AG04449 (cell line): ENCODE measurements at places on chromosomes 11 and 22.
A peak's percentile ranks its signal among the peaks of the same experiment; 100 is the strongest.

DNA sequence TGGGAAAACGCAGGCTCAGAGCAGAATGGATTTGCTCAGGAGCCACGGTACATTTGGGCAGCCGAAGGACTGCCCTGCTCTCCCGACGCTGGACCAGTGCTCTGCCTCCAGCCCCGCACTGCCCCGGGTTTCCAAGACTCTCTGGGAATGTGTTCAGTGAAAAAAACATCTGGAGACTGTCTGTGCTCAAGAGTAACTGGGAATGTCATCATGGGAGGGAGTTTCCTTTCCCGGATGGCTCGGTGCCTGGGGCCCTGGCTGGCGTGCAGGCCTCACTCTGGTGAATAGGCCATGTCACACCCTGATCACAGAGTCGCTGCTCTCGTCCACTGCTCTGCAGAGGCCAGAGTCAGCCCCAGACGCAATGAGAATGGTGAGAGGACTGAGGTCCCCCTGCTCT, 9.8 kb upstream of the APOL6 start:
- DNase-seq, result peak; percentile 47

DNA sequence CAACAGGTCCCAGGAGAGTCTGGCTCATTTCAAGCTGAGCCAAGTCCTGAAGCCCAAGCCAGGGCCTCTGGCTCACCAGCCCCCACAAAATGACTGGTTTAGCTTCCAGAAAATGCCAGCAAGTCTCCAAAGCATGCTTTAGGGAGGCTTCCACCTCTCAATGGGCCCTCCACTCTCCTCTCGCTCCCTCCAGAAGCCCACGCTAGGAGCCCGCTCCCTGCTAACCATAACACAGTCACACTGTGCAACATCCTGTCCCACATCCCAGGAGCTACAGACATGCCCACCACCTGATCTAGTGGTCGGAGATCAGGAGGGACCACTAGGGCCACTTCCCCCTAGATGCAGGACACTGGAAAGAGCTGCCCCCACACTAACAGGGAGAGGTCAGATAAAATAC, 6.9 kb downstream of the SULT4A1 start:
- DNase-seq, result no peak

DNA sequence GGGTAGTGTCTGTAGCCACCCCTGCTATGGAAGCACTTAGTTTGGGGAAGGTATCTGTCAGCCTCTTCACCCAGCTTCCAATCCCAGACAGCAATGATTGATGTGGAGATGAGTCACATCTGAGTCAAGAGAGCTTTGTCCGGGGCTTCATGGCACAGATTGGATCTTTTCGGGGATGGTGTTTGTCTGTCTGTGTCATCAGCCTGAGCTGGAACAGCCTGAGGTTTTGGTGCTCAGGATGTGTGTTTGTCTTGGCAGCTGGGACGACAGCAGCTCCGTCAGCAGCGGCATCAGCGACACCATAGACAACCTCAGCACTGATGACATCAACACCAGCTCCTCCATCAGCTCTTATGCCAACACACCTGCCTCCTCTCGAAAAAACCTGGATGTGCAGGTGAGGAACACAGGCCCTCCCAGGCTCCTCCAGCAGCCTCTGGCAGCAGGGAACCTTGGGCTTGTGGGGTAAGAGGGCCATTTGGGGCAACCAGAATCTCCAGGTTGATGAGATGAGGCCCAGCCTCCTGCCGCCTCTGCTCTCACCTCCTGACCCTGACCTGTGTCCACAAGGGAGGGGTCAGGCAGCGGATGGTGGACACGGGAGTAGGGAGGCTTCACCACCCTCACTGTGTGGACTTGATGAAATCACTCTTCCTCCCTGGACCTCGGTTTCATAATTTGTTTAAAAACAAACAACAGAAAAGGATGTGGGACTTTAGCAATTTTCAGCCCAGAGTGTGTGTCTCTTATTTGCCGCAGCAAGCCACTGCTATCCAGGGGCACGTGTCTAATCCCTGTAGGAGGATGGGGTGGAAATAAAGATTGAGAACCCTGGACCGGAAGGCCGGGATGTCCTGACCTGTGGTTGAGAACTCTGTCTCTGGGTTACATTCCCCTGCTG, 124.3 kb downstream of the DBX1 start:
- peak; percentile 91 for DNase-seq

DNA sequence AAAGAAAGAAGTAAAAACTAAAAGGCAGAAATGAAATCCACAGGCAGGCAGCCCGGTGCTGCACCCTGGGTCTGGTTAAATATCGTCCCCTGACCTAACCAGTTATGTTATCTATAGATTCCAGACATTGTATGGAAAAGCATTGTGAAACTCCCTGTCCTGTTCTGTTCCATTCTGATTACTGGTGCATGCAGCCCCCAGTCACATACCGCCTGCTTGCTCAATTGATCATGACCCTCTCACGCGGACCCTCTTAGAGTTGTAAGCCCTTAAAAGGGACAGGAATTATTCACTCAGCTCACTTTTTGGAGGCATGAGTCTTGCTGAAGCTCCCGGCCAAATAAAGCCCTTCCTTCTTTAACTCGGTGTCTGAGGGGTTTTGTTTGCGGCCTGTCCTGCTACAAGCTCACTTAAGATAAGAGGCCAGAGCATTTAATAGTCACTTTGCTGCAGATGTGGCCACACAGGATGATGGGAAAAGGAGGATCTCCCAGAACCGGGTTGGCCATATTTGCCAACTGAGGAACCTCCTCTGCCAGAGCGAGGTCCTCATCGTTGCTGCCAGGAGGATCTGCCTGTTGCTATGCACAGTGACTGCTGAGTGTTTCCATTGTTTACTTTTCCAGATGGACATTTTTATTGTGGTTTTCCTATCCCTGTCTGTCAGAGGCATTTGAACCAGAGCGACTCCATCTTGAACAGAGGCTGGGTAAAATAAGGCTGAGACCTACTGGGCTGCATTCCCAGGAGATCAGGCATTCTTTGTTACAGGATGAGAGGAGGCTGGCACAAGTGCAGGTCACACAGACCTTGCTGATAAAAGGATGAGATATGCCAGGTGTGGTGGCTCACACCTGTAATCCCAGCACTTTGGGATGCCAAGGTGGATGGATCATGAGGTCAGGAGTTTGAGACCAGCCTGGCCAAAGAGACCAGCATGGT, 10.2 kb downstream of the C11orf96 start:
- no peak for DNase-seq

DNA sequence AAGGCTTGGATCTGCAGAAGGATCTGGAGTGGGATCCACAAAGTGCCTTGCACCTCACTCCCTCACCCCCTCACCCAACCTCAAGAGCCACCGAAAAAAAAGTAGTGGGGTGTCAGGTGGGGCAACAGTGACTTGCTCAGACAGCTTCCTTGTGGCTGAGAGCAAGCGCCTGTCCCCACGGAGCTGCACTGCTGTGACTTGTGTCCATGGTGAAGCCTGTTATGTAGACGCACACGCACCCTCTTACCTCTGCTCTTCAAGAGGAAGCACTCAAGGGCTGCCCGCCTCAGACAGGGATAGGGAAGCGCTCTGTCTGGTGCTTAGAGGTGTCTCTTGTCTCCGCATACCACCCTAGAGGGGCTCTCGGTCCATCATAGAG, 1.2 kb downstream of the DRD2 start:
- DNase-seq, result no peak

- no peak for DNase-seq
Measured at GRCh38 chr22:25970374-25970911, 198.8 kb upstream of the SEZ6L start.

DNA sequence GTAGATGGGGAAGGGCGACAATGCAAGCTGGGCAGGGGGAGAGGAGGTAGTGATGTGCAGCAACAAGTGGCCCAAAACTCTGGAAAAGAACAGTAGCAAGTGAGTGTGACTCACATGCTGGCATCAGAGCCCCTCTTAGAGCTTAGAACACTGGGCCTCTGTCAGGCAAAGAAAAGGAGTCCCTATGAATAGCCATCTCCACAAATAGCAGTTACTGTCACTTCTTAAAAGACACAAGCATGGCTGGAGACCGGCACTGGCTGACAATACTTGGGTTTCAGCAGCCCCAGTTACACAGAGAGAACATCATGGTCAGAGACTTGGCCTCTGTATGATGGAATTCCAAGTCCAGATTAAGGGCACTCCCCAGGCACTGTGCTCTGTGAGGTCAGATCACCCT, 58.2 kb downstream of the PRCP start:
- DNase-seq, result no peak

- no peak for DNase-seq
Measured at GRCh38 chr22:43574738-43575137, 162.9 kb downstream of the MPPED1 start.

GRCh38 chr22:39081016-39081415, 3.9 kb downstream of the APOBEC3G start:
- DNase-seq, result no peak

DNA sequence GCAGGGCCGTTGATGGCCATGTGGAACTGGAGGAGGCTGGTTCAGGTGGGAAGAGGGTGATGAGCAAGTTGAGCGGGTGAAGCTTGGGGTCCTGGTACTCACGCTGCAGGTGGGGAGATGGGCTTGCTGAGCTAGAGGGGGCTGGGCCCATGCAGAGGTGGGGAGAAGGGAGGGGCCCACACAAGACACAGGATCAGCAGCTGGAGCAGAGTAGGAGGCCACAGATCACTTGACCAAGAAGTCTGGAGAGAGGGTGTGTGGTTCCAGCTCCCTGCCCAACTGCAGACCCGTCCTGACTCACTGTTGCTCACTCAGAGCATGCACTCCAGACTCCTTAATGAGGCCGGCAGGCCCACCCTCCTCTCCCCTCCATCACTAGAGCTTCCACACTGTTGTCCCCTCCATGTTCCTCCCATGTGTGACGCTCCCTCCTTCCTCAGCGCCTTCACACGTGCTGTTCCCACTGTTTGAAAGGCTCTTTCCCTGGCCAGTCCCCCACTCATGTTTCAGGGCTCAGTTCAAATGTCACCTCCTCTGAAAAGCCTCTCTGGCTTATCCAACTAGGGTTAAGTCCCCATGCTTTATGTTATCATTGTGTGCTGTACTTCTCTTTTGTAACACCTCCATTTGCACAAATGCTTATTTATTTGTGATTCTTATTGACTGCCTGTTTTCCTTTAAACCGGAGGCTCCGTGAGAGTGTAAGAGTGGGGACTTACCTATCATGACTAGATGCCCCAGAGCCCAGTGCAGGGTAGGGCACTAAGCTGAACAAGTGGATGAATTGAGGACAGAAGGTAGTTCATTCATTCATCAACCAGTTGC, 2.3 kb downstream of the CCDC86 start:
- no peak for DNase-seq

- no peak for DNase-seq
Measured at GRCh38 chr11:33325451-33325850, 68.3 kb downstream of the HIPK3 start.

DNA sequence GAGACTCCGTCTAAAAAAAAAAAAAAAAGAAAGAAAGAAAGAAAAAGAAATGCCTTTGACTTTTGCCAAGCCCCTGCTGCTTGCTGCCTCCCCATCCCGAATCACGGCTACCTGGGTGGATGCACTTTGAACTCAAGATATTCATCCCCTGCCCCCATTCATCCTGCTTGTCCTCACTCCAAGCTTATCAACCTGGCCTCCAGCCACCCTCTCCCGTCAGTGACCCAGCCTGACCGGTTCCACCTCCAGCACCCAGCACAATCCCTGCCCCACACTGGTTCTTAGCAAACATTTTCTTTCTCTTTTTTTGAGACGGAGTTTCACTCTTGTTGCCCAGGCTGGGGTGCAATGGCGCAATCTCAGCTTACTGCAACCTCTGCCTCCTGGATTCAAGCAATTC, 44.4 kb downstream of the CYTH4 start:
- no peak for DNase-seq

GRCh38 chr11:46006418-46007070, 84.1 kb downstream of the LARGE2 start:
- no peak for DNase-seq

DNA sequence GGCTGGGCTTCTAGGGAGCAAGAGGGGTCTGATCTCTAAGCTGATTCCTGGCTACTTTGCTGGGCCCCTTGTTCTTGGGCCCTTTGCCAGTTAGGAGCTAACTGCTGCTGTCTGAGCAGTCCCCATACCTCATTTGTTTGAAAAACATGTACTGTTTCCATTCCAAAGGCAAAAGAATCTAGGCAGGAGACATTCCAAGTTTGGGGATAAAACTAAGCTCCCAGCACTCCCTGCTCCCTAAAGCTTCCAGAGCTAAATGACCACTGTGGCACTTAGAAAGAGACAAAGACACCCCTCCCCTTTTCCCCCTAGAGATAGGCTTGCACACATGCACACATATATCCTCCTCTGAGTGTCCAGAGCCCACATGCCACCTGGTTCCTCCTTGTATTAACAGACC, 22.7 kb upstream of the RRM1 start:
- no peak for DNase-seq

DNA sequence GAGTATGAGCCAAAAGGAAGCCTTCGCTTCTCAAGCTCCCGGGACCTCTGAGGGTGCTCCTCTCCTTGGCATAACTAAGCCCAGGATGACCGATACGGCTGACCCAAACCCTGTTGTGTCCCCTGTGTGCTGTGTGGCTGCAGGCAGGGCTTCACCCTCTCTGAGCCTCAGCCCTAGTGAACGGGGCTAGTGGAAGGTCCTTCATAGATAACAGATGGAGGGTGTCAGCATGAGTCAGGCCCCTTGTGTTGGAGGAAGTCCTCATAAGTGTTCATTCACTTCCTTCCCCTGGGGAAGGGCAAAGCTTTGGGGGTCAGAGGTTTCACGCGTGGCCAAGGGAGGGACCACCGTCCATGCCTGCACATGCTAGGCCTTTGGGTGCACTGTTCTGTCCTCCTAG, 21.5 kb downstream of the SHISAL1 start:
- DNase-seq, result no peak

DNA sequence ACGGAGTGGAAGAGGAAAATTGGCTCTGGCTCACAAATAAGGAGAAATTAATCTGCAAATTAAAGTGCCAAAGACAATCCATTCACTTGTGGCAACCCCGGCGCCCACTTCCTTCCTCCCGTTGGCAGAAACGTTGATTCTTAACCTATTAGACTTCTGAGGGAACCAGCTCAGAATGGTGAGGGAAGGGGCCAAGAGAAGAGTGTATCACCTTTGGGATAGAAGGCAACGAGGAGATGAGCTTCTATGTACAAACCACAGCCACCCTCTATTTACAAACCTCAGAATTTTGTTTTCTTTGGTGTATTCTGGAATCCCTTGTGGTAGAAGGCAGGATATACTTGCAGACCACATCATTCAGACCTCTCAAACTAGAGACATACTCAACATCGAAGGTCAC, 1.1 kb downstream of the MB start:
- DNase-seq, result no peak
